ENCODE measurements at places on chromosomes 5 and 9.

- no peak for DNase-seq
Observed at GRCh38 chr5:3511934-3512333, 83.7 kb upstream of the IRX1 start.

- DNase-seq = no peak
Observed at GRCh38 chr5:159230657-159231056, 21.3 kb upstream of the RNF145 start.

DNA sequence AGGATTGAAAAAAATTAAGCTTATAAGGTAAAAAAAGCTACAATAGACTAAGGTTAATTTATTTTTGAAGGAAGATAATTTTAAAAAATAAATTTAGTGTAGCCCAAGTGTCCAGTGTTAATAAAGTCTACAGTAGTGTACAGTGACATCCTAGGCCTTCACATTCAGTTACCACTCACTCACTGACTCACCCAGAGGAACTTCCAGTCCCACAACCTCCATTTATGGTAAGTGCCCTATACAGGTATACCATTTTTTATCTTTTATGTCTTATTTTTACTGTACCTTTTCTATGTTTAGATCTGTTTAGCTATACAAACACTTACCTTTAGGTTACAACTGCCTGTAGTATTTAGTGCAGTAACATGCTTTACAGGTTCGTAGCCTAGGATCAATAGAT lies 79.8 kb upstream of the ZNF462 start:
- no peak for DNase-seq

DNA sequence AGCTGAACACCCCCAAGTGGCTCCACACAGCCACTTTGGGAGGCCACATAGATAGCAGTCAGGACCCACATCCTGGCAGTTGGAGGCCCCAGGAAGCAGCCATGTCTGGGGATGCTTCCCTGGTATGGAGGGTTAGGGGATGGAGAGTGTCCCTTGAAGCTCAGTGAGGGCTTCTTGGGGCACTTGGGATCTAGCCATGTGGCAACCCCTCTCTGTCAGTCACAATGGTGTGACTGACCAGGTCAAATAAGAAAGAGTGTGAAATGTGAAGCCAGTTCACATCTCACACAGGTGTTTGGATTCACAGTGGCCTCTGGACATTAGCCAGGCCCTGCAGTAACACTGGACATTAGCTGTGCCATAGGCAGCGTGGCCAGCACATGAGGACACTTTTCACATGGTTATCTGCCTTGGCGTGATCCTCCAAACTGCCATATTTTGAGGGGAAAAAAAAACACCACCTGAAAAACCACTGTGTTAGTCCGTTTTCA lies 53.9 kb upstream of the IL17B start:
- no peak for DNase-seq

- DNase-seq = no peak
Observed at GRCh38 chr5:32369542-32370155, 56.9 kb upstream of the MTMR12 start.

DNA sequence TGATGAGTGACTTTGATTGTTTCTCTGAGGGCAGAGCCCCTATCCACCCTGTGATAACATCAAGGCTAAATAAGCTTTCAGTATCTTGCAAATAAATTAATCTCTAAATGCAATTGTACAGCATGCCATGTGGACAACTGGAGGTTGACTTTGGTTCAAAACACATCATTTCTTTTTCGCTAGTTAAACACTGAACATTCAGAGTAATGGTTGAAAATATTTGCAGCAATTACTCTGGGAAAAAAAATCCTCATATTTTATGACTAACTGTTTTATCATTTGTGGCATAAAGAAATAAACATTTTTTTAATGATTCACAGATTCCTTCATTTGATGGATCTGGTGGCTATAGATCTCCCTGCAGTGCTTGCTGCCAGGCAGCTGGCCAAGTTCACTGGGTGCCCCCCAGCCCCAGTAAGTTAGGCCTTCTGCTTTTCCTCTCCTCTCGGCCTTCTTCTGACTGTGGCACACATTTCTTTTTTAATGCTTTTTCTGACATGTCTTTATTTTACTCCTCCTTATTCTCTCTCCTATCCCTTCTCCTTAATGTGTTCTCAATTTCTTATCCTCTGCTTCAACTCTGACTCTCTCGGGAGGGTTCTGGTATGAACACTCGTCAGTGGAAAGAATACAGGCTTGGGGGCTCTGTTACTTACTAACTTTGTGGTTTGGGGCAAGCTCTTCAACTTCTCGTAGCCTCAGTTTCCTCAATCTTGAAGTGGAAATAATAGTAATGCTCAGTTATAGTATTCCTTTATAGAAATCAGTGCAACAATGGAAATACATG lies 69.6 kb downstream of the ADAMTSL1 start:
- no peak for DNase-seq

DNA sequence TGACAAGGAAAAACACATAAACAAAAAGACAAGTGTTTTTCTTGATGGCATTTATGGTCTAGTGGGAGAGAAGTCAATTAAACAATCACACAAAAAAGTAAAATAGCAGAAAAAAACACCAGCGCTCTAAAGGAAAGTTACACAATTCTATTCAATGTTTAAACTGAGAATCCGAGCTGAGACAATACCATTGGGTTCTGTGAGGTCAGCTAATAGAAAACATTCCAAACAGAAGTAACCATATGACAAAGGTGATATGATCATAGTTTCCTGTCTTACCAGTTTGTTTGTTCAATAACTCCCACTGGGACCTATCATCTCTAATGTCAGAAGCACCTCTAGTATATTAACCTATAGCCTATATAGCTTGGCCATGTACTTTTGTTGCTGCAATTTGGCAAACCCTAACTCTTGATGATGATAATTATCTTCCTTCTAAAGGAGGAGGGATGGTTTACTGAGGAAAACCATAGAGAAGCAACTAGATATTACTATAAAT lies 1030.0 kb downstream of the CDH12 start:
- DNase-seq = no peak

- no peak for DNase-seq
Observed at GRCh38 chr5:6454628-6455053, 6.0 kb downstream of the UBE2QL1 start.

- no peak for DNase-seq
Observed at GRCh38 chr9:128361986-128362646, 9.1 kb upstream of the URM1 start.

GRCh38 chr9:38406476-38407186 lies 14.1 kb downstream of the ALDH1B1 start:
- DNase-seq = no peak

- no peak for DNase-seq
Observed at GRCh38 chr5:60830581-60831127, 13.4 kb downstream of the ELOVL7 start.

DNA sequence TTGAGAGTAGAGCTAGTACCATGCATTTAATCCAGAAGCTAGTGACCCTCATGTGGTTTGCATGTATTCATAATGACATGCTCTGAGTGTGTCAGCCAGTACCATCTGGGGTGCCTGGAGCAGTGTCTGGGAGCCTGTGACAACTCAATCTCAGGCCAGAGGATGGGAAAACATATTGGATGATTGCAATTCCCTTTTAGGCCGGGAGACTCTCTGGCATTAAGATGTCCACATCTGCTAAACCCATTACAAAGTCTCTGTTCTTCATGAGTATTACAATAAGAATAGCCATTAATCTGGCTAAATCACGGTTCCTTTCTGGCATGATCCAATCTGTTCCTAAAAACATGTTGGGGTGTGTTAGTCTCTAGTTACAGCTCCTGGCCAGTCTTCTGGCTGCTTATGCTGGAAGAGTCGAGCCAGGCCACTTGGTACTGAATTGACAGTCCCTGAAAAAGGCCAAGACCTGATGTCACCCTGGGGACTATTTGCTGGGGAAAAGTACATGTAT lies 475.7 kb downstream of the ENC1 start:
- no peak for DNase-seq

DNA sequence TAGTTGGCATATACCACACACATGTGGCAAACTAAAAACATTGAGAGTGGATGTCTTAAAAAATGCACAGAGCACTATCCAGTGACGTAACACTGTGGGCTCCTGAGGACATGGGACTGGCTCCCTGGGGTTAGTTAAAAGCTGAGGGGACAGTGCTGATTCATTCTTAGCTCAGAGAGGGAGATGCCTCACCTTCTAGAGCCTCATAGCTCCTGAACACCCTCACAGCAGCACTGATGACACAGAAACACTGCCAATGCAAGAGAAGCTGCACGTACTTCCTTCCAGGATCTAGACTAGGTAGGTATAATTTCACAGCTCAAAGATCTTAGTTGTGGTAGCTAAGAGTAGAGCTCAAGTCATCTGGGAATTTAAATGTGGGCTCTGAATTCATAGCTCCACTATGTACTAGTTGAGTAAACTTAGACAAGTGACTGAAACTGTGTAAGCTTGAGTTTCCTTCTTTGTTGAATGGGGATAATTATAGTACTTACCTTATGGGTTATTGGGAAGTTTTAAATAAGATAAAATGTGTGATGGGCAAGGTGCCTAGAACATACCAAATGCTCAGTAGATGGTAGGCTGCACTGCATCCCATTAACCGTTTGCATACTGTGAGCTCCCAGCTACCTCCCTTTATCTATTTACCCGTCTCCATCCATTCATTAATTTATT lies 279.9 kb downstream of the ASTN2 start:
- no peak for DNase-seq

GRCh38 chr5:122195802-122196394 lies 66.6 kb downstream of the ZNF474 start:
- no peak for DNase-seq

- DNase-seq = no peak
Observed at GRCh38 chr5:142981886-142982820, 212.0 kb downstream of the ARHGAP26 start.

DNA sequence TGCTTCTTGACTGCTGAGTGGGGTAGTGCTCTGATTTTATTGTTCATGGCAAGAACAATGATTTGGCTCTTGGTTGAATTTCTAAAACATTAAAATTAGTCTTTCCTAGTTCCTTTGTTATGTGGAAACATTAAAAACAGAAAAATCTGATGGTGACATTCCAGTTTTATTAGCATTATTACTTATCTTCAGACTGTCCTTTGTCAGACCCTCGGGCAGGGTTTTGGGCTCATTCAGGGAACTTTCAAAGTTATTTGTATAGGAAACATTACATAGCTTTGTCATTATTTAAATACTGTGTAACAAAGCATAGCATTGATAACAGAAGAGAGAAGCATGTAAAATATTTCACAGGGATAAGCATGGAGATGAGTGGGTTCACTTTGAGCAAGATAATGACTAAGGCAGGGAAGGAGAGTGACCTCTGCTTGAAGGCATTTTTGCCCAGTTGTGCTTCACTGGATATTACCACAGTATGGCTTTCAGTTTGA lies 119.9 kb downstream of the KDM4C start:
- DNase-seq = no peak

GRCh38 chr9:112819635-112820496 lies 69.3 kb downstream of the SNX30 start:
- no peak for DNase-seq

DNA sequence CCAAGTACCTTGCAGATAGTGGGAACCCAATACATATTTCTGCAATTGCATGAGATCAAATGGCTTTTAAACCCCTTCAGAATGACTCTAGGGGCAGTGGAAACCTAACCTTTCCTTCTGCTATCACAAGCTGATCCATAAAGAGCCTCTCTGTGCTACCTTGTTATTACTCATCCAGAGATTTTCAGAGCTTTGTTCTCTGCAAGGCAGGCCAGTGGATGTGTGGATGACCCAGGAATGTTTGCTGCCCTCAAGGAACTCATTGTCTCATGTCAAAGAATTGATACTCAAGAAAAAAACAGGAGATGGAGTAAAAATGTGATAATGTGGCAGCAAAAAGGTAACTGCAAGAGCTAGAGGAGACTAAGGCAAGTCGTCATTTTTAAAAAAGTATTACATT lies 164.1 kb downstream of the HMHB1 start:
- DNase-seq = no peak

- DNase-seq = no peak
Observed at GRCh38 chr5:31235381-31235780, 41.9 kb downstream of the CDH6 start.

DNA sequence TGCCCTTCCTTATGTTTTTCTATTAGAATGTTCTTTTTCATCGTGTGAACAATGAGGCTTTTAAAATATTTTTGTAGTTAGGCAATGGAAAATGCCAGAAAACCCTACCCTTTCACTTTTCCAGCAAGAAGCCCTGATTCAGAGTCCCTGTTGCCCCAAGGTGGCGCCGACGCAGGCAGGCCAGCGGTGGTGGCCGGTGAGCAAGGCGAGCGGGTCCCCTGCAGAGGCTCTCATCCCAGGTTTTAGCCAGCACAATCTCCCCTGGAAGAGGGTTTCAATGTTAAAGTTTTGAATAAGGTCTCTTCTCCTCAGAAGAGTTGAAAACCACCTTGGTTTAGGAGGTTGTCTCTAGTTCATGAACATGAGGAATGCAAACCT lies 40.8 kb upstream of the CKMT2 start:
- no peak for DNase-seq

- no peak for DNase-seq
Observed at GRCh38 chr9:565528-565927, 276.0 kb upstream of the DMRT1 start.

GRCh38 chr5:163473635-163474243 lies 13.3 kb downstream of the HMMR start:
- DNase-seq = no peak

DNA sequence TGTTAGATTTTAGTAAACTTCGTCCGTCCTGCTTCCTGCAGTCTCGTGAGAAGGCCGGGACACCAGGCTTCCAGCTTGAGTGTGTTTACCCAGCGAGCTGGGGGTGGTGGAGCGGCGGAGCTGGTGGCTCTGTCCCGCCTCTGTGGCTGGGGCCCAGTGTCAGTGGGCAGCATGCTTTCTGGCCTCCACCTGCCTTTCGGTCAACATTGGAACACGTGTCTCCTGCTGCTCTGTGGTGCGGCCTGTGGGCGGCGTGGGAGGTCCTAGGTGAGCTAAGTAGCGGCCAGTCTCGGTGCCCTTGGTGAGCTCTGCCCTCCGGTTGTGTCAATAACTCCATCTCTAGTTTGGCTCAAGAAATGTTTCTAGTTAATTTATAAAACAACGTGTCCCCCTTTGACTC lies 125.9 kb downstream of the GADD45G start:
- DNase-seq = no peak

GRCh38 chr5:113296676-113297075 lies 138.1 kb downstream of the TSSK1B start:
- no peak for DNase-seq

- no peak for DNase-seq
Observed at GRCh38 chr9:34809504-34810186, 99.7 kb upstream of the CCL21 start.

DNA sequence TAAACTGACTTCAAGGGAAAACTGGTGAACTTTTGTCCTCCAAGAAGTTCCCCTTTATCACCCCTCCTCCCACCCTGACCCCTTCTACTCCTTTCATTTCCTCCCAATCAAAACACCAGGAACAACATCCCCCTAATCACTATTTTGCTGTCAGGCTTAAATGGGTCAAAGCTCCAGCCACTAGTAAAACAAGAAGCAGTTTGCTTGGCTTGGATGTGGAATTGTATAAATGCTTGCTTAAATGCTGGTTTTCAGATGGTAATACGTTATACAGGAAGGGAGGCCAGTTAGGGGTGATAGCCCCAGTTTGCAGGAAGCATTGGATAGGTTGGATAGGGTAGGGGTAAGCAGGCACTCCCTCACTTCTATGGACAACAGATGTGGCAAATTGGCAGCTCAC lies 473.6 kb downstream of the AGTPBP1 start:
- no peak for DNase-seq

GRCh38 chr5:151186538-151186937 lies 29.0 kb upstream of the ANXA6 start:
- no peak for DNase-seq
